Urothelium cell line (cell line): ENCODE measurements at places on chromosomes 2 and 18.

DNA sequence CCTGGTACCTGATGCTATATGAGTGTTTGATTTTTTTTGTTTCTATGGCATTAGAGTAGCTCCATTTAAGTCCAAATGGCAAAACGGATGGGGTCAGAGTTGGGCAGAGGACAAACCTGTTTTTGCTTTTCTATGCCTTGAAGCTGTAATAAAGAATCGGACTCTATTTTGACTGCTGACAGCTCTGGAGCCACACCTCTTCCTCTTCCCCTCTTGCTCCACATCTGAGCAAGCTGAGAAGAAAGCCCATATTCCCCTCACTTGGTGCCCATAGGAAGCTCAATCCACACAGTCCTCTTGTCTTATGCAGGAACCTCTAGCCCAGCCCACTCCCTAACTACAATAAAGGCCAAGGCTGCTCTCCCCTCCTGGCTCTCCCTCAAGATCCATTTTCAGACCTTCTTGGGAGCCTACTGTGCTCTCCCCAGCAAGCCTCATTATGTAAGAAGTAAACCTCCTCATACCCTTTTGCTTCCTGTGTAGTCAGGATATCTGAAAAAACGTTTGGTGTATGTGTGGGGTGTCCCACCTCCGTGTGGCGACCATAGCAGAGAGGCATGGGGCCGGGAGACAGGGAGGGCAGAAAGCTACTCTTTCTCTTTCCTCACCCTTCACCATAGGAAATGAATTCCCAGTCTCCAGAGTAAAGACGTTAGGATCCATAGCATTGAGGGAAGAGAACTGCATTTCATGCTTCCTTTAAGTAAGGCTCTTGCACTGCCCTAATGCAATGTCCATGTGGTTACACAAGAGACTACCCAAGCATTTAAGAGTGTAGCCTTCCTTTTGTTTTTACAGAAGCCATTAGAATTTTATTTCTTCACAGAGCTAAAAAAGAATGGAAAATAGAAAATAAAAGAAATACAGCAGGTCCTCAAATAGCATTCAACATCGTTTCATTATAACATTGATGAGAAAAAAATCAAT lies 41.9 kb upstream of the RAPGEF4 start:
- DNase-seq: no peak

- no peak for DNase-seq
These were observed 85.4 kb upstream of the CAVIN2 start for GRCh38 chr2:191932286-191932685.

- DNase-seq: peak; percentile 21
These were observed 71.2 kb upstream of the CNTNAP5 start for GRCh38 chr2:123953846-123954245.

DNA sequence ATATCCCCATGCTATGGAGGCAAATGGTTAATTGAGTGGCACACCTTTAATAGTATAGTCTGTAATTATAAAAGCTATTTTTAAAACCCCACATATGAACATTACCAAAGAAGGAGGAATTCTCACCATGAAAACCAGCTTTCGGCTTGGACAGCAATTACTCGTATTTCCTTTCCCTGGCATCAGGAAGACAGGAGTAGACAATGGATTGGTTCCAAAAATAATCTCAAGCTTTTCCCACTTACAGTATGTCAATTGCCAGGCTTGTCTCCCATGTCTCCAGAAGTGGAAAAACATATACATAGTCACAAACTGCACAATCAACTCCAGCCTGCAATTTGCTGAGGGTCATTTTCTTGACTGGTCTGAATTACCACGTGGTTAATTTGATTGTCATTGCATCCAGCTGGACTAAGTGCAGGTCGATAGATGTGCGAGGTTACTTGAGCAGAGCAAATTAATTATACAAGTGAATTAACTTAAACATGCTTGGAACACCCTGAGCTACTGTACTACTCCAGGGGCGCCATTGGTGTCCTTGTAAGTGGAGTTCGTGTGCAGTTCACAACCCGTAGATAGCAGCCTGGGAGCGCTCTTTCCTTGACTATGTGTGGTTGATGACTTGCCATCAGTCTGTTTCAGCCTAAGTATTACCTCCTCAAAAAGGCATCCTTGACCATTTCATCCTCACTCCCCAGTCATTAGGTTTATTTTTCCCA lies 124.3 kb upstream of the PELI1 start:
- DNase-seq: no peak

DNA sequence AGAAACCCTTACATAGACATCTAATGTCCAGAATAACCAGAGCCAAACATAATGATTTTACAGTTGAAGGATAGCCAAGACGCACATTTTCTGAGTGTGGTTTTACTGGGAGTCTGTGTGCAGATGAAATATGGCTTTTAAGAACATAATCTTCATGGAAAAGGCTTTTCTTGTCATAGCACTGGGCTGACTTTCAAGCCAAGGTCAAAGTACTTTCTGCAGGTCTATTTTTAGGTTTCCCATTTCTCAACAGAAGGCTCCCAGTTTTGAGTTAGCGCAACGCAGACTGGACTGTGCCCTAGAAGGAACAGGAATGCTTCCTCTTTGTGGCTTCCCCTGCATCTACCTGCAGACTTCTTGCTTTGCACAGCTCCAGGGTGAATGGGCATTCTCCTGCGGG lies 92.3 kb upstream of the UPP2 start:
- no peak for DNase-seq
